ENCODE measurements at places on chromosomes 2 and 18. TPM values are rescaled to one million over a fixed set of nuclear protein-coding genes. Genes with fewer than 3 reads are reported as not detected.

DNA sequence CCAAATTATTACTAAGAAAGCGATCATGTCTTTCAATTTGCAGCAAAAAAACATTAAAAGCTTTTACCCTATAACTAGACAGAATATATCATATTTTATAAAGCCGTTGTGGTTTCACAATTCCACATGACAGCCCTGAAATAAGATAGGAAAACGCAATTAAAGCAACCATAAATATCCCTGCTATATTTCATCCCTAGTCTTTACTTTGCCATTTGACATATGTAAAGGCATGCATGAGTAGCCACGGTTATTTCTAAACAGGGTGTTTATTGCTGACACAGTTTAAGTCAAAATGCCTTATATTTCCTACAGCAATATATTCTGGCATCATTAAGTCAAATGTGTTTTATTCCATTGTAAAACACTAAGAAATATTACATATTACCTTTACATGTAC, 239.9 kb downstream of the DSEL start:
- no peak for DNase-seq

GRCh38 chr2:135259123-135259522, 207.0 kb downstream of the RAB3GAP1 start:
- DNase-seq: no peak

DNA sequence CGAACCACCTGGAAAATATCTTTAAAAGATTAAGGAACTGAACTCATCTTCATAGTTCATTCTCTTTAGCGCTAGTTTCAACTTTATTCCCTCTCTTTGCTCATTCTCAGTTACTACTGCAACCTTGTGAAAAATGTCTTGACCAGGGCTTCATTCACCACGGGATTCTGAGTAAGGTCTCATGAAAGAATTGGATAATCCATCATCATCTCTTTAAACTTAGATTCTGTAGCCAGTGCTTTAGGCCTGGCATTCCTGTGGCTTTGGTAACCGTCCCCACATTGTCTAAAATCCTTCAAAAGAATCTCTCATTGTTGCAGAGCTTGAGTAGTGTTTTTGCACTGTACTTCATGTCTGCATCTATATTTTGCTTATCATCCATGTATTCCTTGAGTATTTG, 229.5 kb downstream of the ETAA1 start:
- peak; percentile 95 for DNase-seq

GRCh38 chr2:232894746-232895145, 24.7 kb downstream of the SNORC start:
- no peak for DNase-seq

DNA sequence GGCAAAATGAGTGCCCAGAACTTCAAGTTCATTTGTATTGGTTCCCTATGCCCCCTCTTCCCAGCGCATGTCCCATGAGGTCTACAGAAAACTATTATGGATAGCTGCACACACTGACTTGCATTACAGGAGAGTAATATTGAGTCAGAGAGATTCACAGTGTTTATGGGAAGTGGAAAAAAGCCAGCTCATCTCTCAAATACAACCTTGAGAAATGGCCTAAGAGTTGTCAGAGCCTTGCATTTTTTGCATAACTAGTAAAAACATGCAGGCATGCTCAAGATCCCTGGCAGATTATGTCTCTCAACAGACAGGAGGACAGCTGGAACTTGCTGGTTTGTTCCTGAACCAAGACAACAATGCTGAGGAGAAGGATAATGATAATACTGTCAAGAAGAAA, 1292.8 kb downstream of the DSC3 start:
- DNase-seq: peak; percentile 37

DNA sequence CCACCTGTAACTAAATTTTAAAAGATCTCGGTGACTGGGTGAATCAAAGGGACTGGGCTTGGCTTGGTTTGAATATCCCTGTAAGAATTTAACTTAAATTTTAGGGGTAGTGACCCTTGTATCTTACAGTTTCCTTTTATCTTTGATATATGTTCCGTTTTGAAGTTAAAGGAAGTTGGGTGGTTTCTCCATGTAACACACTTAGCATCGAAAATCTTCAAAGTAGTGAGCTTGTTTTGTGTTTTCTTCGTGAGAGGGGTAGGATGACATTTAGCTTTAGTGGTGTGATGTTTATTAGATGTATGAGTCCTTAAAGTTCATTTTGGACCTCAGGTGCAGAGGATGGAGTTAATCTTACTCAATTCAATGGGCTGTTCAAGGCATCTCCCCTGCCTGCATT, 1.6 kb downstream of the WDR7 start:
- DNase-seq: no peak

- DNase-seq: no peak
Measured at GRCh38 chr18:34543356-34543755, 166.7 kb upstream of the DTNA start.

DNA sequence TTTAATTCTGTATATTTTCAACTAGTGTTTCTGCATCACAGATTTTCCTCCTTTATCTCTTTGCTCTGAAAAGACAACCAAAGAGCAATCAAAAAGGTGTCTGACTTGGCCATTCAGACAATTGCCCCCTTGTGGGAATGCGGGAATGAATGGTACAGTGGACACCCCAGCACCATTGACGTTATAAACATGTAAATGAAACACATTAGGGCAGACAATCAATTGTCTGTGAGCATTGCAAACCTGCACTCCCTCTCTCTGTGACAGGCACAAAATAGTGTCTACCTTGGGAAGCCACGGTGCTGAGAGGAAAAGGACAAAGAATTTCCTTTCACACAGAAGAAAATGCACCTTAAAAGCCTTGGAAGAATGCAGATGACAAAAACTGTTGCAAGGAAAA, 8.0 kb downstream of the ZEB2 start:
- DNase-seq: peak; percentile 15

The AFTPH gene
- 23.6 TPM for total RNA-seq

The ANXA4 gene
- total RNA-seq: 36.9 TPM

The DPY30 gene
- 43.6 TPM for total RNA-seq

The APLF gene
- 6.8 TPM for total RNA-seq

The CRYGC gene
- total RNA-seq: not detected

The COL3A1 gene
- 14,045 TPM for total RNA-seq

All from fibroblast of the aortic adventitia (primary cell).